ENCODE measurements at places on chromosomes 12 and 14.
A peak's percentile ranks its signal among the peaks of the same experiment; 100 is the strongest.

GRCh38 chr14:72275242-72275641, 343.0 kb downstream of the RGS6 start:
- no peak overlapping the region for H3K4me3 ChIP-seq
- DNase-seq: no peak
- H3K27ac ChIP-seq: no peak overlapping the region
- H3K27me3 ChIP-seq: peaks cover 1% of the 10 kb centered on the region
- peaks cover 3% of the 10 kb centered on the region for H3K4me1 ChIP-seq

- no peak for DNase-seq
- H3K4me3 ChIP-seq: no peak overlapping the region
These were observed 712 bp upstream of the FZD10 start for GRCh38 chr12:130161261-130162243.

DNA sequence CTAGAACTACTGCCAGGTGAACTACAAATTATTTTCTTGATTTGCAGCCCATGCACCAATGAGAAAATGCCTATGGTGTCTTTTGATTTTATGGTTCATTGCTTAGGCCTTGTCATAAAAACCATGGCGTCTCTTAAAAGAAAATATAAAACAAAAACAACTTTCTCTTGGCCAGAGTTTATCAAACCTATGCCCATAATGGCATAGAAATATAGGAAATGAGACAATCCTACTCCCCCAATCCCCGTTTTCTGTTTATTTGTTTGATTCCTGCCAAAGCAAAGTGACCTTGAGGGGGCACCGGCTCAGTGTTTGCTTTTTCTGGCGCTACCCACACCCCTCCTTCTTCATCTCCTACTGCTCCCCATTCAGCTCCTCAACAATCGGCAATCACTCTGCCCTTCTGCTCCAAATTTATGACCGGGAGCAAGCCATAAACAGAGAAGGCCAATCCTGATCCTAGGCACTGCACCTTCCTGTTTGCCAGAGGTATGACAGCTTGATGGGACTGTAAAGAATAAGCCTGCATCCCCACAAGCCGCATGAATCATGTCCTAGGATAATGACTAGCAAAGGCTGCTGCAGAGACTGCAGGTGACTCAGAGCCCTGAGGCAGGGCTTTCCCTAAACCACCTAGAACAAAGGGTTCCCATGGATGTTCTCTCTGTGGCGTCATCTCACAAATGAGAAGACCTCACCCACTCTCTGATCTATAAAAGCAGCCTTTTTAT, 874.9 kb downstream of the NRXN3 start:
- no peak overlapping the region for H3K27ac ChIP-seq
- H3K27me3 ChIP-seq: peaks cover 1% of the 10 kb centered on the region
- no peak overlapping the region for H3K4me3 ChIP-seq
- DNase-seq: no peak

GRCh38 chr12:51521554-51522276, 69.3 kb upstream of the SCN8A start:
- no peak overlapping the region for H3K27ac ChIP-seq
- no peaks in the 10 kb centered on the region for H3K36me3 ChIP-seq
- no peak overlapping the region for H3K4me3 ChIP-seq
- no peak for DNase-seq

DNA sequence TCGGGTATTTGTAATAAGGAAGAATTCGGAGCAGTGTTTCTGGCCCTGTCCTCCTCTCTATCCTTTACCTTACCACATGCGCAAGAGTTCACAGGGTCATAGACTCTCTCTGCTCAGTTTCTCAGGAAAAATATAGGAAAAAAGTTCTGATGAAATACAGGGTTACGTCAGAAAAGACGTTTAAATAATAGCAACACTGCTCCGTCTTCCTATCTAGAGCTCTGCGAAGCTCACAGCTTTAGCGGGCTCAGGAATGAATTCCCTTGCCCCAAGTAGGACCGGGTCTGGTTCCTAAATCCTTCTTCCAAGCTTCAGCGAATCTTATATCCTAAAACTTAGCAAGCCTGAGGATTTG, 365 bp downstream of the CCDC59 start:
- peak overlapping the region; percentile 98 for H3K4me3 ChIP-seq
- peak overlapping the region; percentile 99 for H3K27ac ChIP-seq
- H3K27me3 ChIP-seq: no peaks in the 10 kb centered on the region
- peaks cover 20% of the 10 kb centered on the region for H3K4me1 ChIP-seq

DNA sequence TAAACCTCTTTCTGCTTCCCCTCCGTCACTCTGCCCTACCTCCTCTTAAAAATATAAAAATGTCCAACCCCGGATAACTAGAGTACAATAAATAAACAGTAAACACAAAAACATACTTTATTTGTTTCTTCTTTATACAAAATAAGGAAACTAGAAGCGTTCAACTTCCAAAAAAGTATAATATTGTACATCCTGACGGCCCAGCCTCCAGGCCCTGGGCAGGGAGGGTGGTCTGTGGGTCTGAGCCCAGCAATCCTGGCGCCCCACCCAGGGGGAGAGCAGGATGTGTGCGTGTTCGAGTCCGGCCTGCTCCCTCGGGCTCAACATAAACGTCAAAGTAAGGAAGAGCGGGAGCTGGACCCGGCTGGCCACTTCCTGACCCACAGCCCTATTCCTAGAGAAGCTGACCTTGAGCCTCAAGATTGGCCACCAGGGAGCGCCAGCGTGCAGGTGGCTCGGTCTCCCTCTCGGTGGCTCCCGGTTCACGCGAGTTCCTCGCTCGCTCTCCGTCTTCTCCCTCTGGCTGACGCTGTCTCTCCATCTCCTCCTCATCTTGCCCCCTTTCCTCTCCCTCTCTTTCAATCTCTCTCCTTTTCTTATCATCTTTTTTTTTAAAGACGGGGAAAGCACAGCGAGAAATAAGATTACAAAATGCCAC, 9.4 kb downstream of the LHX5 start:
- peak; percentile 58 for DNase-seq
- H3K4me1 ChIP-seq: peaks cover 20% of the 10 kb centered on the region
- H3K27ac ChIP-seq: no peak overlapping the region
- H3K4me3 ChIP-seq: peak overlapping the region; percentile 81
- H3K36me3 ChIP-seq: peaks cover 4% of the 10 kb centered on the region

- DNase-seq: no peak
- peaks cover 16% of the 10 kb centered on the region for H3K36me3 ChIP-seq
- no peaks in the 10 kb centered on the region for H3K27me3 ChIP-seq
- no peak overlapping the region for H3K4me3 ChIP-seq
- H3K4me1 ChIP-seq: peaks cover 11% of the 10 kb centered on the region
- H3K27ac ChIP-seq: no peak overlapping the region
These were observed 104.1 kb downstream of the LGMN start for GRCh38 chr14:92644171-92644969.

DNA sequence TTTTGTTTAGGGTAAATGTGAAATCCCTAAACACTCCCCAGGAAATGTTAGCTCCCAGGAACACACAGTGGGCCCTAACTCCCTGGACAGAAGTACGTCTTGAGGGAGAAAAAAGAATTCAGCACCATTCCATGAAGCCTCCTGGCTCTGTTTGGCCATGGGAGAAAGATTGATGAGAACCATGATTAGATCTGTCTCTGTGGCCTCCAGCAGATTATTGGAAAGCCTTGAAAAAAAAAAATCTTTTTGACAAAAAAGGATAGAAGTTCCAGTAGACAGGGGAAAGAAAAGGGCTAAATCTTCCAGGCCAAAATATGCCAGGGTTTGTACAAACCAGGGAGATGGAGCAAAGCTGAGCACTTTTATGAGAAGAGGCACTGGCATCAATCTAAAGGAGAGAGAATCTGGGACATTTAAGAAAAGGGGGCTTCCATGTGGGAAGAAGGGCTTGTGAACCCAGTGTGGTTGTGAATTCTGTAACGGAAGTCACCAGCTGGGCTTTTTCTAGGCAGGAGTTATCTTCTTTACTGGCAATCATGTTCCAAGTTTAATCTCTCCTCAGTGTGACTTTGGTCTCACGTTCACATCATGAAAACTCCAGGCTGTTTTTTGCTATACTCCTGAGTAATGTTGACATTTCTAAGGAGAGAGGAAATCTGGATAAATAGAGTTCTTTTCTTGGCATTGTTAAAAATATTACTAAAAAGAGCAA, 426.7 kb downstream of the RAD51B start:
- H3K36me3 ChIP-seq: no peaks in the 10 kb centered on the region
- no peak for DNase-seq
- peak overlapping the region; percentile 56 for H3K27ac ChIP-seq
- peaks cover 24% of the 10 kb centered on the region for H3K4me1 ChIP-seq

Measured in memory B cell (primary cell).